ENCODE measurements at places on chromosomes 5 and 9.

DNA sequence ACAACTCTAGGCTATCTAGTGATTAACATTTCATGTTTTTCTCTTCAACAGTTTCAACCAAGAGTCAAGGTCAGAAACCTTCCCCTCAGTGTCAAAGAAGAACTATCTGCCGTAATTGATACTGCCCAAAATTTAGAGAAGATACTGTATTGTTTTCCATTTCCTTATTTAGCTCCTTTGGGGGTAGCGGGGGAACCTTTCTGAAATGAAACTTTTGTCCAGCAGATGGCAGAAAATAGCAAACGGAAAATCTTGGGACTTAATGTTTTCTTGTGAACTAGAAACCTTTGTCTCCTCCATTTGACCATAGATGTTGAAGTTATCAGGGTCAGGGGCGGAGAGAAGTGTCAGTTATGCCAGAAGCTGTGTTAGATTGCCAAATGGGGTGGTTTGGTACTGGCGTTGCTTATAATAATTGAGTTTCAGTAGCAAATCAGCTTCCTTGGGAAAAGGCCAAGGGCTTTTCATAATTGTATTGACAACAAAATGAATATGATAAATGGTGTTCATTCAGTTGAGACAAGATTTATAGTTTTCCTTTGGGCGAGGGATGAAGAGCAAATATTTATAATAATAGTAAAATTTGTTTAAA is 101.7 kb upstream of the TLX3 start:
- DNase-seq = peak; percentile 30

DNA sequence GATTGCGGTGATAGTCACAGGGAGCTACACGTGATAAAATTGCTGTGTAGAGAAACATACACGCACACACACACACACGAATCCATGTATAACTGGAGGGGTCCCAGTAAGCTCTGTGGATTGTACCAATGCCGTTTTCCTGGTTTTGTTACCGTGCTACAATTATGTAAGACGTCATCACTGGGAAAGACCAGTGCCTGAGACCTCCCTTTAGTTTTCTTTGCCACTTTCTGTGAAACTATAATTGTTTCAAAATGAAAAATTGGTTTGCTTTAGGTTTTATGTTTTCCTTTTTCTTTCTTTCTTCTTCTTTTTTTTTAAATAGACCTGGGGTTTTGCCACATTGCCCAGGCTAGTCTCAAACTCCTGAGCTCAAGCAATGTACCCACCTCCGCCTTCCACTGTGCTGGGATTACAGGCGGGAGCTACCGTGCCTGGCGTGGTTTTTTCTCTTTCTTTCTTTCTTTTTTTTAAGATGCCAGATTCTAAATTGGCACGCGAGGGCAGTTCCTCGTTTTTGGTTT is 21.3 kb downstream of the OR2V2 start:
- no peak for DNase-seq

GRCh38 chr9:98210435-98210834 is 18.0 kb upstream of the CORO2A start:
- DNase-seq = no peak

DNA sequence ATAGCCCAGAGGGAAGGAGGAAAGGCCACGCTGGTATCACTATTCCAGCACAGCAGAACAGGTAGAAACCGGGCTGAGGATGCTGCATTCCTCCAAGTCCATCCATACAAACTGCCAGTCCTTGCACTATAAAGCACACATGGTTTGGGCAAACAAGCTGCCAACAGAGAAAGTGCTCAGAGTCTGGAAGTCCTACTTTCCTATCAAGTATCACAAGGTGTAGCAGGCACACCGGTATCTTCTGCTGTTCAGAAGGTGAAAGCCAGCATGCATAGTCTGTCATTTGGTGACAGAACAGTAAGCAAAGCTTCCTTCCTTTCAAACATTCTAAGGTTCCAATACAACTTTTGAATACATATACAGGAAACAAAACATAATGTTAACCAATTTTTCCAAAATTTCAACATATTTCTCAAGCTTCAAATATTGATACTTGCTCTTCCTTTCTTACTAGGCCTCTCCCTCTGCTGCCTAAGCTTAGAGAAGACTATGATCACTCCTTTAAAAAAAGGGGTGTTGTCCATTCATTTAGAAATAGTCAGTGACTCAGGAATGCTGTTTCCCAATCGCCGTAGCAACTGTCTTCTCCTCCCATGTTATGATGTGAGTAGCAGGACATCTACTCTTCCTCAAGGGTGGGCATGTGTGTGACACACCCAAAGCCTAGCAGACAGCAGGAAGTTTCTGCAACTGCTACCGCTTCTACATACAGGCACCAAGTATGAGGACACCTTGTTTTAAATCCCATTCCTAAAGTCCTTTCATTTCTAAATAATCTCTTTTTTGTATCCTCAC is 14.7 kb downstream of the DIAPH1 start:
- peak; percentile 57 for DNase-seq

DNA sequence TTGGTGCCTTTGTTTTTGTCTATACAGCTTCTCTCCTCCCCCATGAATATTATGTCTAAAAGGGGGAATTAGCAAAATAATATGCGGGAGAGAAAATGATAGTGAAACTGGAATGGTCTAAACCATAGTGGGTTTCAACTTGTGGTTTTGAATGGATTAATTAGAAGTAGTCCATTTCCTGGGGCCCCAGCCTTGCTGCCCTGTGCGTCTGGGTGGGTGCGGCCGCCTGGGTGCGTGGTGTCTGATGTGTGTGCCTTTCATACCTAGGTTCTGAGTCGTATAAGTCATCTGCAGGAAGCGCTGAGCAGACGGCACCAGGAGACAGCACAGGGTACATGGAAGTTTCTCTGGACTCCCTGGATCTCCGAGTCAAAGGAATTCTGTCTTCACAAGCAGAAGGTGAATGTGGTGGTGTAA is 120.0 kb upstream of the CACNA1B start:
- DNase-seq = no peak

DNA sequence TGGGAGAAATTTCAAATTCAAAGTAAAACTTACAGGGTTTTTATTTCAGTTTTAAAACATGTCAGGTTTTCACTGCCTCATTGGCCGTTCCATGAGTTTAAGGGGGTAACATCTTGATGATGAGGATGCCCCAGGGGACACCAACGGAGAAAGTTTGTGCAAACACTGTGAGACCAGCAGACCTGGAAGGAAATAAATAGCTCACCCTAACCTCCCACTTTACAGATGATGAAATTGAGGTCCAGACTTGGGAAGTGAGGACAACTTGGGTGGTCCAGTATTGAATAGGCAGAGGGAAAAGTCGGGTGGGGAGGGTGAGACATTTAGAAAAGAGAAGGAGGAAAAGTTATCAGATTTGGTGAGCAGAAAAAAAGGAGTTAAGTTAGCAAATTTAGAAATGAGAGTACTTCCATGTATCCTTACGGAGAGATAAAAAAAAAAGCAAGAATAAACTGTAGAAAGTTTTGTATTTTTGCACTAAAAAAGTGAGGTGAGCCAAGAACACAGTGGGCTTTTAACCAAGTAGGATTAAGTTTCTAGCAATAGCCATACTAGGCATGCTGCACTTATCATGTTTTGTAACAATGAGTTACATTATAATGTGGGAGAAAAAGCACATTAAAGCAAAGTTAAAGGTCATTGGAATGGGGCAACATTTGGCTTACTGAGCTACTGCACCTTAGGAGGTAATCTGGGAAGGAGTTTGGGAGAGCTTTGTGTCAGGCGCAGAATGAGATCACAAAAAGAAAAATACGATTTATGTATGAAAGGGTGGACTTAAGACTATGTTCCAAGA is 125.1 kb downstream of the GAS1 start:
- DNase-seq = no peak

DNA sequence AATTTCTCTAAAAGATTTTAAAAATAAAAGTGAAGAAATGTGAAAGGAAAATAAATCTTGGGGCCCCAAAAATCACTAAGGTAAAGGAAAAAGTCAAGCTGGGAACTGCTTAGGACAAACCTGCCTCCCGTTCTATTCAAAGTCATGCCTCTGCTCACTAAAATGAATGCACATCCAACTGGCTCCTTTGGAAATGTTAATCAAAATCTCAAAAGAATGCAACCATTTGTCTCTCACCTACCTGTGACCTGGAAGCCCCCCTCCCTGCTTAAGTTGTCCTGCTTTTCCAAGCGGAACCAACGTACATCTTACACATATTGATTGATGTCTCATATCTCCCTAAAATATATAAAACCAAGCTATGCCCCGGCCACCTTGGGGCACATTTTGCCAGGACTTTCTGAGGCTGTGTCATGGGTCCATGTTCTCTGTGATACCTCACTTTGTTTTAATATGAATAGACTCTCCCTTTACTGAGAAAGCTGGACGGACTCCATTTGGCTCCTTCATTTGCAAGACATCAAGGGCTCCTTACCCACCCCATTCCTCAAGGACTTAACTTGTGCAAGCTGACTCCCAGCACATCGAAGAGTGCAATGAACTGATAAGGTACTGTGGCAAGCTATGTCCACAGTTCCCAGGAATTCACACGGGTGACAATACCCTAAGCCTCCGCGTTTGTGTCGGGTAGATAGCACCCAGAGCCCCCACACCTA is 164.3 kb downstream of the SMC2 start:
- DNase-seq = no peak

DNA sequence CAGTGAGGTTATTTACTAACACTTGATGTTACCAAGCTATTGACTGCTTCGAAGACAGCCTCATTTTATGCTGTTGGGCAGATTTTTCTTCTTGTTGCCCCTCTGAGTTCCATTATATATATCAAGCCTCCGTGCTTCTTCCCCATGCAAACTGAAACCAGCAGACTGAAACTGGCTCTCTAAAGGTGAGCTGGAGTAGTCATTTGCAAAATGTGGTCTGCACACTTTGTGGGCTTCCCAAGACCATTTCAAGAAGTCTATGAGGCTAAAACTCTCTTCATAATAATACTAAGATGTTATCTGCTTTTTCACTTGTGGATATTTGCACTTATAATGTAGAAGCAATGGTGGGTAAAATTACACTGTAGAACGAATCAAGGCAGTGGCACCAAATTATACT is 13.9 kb downstream of the SLC36A1 start:
- no peak for DNase-seq

DNA sequence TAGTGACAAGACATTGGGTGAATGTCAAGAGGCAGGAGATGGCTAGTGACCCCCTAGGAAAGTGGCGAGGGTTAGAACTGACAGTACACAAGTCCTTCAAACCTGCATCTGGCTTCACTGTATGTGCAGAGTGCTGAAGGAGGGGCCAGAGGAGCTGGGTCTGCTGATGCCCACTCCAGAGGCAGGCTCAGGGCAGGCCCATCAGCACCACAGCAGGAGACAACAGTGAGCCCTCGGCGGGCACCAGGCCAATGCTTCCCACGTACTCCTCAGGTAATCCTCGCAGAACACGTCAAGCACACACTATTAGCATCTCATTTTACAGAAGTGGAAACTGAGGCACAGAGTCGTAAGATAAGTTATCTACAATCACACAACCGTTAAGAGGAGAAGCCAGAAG is 76.1 kb upstream of the SH3PXD2B start:
- DNase-seq = no peak

GRCh38 chr9:17611342-17611741 is 32.5 kb downstream of the SH3GL2 start:
- DNase-seq = no peak

DNA sequence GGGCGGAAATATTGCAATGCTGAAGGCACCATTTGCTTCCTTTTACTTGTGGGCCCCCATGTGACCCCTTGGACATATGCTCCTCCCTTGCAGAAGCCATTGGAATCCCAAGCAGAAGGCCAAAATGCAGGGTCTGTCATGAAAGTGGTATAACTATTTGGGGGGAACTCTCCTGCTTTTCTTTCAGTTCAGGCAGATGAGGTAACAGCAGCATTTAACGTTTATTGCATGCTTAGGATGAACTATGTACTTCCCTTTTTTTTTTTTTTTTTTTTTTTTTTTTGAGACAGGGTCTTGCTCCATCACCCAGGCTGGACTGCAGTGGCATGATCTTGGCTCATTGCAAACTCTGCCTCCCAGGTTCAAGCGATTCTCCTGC is 7.8 kb downstream of the FOXI1 start:
- DNase-seq = no peak

GRCh38 chr9:115250621-115251032 is 132.7 kb upstream of the TNC start:
- DNase-seq = peak; percentile 42

DNA sequence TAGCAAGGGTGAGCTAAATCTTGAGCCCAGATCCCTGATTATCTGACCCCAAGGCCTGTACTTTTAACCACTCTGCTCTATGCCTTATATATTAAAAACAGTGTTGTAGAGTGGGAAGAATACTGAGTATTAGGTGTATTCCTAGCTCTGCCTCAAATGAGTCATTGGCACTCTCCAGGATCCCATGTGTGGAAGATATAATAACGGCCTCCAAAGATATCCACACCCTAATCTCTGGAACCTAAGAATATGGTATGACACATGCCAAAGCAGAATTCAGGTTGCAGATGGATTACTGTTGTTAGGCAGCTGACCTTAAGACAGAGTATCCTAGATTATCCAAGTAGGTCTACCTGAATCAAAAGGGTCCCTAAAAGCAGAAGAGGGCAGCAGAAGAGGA is 110.8 kb downstream of the ADRB2 start:
- DNase-seq = no peak

DNA sequence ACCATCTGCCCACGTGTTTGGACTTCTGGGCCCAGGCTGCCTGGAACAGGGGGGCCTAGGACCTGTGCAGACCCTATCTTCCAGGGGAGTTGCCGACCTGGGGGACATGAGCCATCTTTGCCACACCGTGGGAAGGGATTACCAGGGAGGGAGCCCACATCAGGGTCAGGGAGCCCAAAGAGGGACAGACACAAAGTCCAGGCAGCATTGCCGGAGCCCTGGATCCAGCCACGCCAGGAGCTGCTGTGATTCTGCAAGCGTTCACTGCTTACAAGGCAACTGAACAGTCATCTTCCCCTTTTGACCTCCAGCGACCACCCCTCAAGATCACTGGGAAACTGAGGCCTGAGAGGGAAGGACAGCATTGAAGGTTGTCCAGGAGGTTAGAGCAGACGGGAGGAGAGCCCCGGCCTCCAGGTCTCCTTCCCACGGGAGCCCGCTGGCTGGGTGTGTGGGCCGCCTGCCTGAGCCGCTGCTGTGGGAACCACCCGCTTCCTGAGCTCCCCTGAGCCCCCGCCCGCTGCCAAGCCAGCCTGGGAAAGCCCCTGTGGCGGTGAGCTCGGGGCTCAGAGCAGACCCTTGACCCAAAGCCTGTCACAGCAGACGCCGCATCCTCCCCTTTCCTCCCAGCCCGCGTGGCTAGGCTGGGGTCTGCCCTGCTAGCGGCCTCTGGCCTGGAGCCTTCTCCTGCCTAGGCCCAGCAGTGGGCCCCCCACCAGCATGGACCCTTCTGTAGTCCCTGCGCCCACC is 17.1 kb upstream of the NOTCH1 start:
- DNase-seq = no peak

DNA sequence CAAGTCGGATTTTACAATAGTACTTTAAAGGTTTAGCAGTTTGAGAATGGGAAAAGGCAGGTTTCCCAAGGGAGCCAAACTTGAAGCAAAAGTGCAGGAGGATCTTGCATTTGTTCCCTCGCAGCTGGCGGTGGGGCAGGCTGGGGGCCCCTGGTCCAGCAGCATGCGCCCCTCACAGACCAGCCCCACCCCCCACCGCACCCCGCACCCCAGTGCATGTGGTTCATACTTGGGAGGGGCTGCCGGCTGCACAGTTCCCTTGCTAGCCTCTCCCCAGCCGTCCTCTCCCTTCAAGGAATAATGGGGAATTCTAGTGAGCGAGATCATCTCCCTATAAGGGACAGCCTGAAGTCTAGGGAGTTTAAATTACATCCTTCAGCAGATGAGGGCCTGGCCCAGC is 273.1 kb upstream of the IRX2 start:
- no peak for DNase-seq
